ENCODE measurements at places on chromosomes 6 and 20.

DNA sequence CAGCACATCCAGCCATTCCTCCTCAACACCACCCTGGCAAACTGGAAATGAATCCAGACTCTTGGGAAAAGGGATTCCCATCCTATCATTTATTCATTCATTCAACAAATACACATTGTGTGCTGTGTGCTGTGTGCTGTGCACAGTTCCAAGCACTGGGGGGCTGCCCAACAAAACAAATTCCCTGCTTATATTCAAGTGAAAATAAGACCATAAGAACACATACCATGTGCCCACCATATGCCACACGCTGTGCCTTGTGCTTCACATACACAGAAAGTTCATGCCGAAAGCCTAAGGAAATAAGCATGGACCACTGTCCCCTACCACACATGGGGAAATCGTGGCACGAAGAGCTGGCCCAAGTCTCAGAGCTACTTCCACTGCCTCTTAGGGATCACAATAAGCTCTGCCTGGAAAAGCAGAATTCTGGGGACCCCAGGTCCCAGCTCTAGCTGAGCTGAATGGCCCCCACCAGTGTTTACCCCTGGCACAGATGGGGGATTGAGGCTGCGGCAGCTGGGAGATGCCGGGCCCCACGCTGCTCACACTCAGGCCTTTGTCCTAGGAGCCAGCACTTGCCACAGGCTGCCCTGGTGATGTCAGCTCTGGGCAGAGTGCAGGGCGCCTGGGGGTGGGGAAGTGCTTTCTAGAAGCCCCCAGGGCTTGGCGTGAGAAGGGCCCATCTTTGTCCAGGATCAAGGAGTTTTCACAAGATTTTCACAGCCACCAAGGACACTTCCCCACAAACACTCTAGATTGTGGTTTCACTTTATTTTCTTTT, 99.6 kb downstream of the PREX1 start:
- DNase-seq = no peak

- no peak for DNase-seq
Observed at GRCh38 chr6:81623106-81623759, 129.2 kb downstream of the TENT5A start.

DNA sequence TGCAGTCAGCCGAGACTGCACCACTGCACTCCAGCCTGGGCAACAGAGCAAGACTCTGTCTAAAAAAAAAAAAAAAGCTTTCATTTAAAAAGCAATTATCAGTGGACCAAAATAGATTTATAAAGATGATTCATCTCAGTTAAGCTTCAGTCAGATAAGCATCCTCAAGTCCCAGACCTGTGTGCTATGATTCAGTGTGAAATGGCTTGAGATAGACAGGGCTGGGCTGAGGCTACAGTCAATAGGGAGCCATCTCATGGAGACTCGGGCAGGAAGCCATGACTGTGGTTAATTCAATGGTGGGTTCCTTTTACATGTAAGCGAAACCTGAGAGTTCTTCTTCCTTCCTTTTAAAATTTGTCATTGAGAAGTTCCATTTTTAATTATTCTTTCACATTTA, 276.0 kb downstream of the TFAP2A start:
- DNase-seq = no peak

DNA sequence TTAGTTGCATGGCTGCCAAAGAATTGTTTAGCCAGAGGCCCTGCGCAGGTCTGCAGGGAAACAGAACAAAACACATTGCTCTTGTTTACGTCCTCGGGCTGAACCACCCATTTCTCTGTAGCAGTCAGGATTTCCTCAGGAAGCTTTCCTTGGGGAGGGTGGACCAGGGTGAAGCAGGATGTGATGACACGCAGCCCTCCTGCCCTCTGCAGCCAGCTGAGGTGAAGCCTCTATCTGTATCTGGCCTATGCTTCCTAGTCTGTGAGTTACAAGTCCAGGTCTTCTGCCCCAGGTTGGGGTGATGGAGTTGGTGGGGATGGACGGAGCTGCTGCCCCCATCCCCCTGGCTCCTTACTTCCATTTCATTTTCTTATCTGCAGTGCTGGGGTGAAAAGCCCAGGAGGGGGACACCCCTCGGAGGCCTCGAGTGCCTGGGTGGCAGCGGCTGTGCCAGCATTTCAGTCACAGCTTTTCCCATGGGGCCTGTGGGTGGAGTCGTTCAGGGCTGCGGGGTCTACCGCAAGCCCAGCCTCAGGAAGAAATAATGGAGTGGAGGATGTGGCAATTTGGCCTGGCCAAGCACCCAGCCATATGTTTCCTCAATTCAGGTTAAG, 24.9 kb downstream of the SASH1 start:
- no peak for DNase-seq

GRCh38 chr20:50310673-50311051, 120.0 kb downstream of the CEBPB start:
- no peak for DNase-seq

- DNase-seq = no peak
Observed at GRCh38 chr6:151340219-151340978, 51.0 kb downstream of the ZBTB2 start.

DNA sequence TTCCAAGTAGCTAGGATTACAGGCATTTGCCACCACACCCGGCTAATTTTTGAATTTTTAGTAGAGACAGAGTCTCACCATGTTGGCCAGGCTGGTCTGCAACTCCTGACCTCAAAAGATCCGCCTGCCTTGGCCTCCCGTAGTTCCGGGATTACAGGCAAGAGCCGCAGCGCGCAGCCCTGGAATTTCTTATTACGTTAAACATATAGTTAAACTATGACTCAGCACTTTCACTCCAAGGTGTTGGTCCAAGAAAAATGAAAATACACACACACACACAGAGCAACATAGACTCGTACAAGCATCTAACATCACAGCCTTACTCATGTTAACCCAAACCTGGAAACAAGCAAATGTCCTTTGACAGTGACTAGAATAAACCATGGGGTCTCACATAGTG, 663.9 kb downstream of the PRKN start:
- DNase-seq = no peak

GRCh38 chr6:88764081-88764480, 199.3 kb downstream of the RNGTT start:
- DNase-seq = no peak

DNA sequence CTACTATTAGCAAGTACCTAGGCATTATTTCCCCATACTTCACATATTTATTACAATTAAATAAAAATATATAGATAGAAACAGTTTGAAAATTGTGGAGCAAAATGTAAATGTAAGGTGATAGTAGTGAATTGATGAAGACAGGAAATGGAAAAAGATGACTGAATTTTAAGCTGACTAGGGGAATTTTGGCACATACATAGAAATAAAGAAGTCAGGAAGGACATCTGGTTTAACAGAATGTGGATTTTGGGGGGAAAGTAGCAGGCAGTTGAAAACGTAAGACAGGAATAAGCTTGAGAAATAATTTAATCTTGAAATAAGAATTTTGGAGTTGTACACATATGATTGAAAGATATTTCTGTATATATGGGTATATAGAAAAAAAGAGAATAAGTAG, 701.7 kb upstream of the CITED2 start:
- no peak for DNase-seq

DNA sequence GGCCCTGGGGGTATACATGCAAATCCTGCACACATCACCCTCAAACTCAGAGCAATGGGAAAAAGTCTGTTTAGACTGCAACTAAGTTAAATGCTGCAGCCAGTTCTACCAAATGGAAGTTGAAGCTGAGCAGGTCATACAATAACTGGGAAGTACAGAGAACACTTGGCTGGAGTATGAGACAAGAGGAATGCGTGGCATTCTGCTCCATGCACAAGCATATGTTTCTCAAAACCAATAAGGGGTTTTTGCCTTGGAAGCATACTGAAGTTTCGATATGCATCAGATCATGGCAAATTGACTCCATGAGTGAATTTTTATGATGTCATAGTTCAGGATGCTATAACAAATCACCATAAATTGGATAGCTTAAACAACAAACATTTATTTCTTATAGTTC, 193.8 kb downstream of the COL12A1 start:
- DNase-seq = no peak

DNA sequence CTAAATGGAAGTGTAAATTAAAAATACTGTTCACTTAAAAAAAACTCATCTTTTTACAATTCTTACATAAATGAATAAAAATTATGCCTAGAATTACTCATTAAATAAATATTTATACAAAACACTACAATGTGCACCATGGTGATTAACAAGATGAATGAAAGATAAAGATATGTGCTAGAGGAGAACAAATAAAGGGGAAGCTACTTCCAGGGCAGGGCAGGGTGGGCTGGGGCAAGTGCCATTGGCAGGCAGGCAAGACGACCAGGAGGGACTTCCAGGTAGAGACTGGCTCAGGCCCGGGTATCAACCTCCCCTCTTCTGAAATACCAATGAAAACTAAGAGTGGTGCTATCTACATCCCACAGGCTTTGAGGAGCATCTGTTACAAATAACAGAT, 20.4 kb downstream of the PREP start:
- no peak for DNase-seq

DNA sequence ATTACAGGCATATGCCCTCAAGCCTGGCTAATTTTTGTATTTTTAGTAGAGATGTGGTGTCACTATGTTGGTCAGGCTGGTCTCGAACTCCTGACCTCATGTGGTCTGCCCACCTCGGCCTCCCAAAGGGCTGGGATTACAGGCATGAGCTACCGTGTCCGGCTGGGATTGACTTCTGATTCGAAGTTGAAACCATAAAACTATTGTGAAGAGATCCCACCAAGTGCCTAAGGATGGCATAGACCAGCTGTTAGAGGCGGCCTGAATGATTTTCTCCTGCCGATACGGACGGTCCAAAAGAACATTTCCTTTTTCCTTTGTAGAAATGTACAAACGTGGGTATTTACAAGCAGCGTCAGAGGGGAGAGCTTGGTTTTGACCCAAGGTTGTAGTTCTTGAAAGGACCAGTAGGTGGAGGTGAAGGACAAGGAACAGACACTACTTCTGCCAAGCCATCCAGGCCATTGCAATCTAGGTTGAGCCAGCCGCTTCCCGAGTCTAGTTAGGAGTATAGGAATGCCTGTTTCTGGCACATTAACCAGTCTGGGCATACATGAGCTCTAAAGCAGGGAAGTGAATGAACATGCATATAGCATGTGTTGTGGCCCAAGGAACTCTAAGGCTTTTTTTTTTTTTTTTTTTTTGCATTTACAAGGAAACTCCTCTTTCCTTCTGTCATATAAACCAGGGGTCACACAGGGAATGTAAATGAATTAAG, 29.0 kb downstream of the MOCS3 start:
- DNase-seq = peak; percentile 69

DNA sequence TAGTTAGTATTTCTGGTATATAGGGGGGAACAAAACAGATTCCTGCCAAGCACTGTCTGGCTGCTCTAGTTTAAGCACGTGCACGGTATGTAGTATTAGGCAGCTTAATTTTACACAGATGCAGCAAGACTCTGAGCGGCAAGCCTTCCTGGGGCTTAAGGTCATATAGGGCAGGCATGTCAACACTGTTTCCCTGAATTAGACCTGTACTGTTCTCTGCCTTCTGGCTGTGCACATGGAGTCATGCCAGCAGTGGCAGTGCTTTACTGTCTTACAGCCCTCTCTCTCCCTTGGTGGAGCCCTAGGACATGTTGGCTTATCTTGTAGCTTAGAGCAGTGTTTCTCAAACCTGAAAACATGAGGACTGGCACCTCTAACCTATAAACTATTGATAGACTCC, 56.6 kb downstream of the PHF20 start:
- no peak for DNase-seq

- no peak for DNase-seq
Observed at GRCh38 chr20:8367689-8368088, 235.6 kb downstream of the PLCB1 start.

DNA sequence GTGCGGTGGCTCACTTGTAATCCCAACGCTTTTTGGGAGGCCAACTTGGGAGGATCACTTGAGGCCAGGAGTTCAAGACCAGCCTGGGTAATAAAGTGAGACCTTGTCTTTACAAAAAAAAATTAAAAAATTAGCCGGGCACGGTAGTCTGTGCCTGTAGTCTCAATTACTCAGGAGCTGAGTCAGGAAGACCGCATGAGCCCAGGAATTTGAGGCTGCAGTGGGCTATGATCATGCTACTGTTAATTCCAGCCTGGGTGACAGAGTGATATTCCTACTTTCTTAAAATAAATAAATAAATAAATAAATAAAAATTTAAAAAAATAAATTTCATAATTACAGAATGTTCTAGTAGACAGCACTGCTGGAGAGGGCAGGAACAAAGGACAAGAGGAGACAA, 62.4 kb downstream of the DST start:
- no peak for DNase-seq

DNA sequence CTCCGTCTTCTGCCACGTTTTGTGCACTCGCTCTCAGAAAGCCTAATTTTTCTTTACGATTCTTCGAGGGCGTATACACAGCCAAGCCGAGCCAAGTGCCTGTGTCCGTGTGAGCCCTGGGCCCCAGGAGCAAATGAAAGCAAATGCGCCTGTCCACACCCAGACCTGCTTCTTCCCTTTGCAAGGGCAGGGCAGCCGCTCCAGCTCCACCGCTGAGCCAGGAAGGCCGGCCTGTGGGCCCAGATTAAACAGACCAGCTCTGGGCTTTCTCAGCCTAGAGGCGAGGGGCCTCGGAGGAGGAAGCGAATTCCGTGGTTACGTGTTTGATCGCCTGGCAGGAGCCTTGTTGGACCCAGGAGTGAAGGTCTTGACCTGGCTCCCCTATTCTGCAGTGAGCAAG, 184.6 kb downstream of the SMOC2 start:
- no peak for DNase-seq

- no peak for DNase-seq
Observed at GRCh38 chr20:61636531-61637116, 384.6 kb downstream of the CDH4 start.

DNA sequence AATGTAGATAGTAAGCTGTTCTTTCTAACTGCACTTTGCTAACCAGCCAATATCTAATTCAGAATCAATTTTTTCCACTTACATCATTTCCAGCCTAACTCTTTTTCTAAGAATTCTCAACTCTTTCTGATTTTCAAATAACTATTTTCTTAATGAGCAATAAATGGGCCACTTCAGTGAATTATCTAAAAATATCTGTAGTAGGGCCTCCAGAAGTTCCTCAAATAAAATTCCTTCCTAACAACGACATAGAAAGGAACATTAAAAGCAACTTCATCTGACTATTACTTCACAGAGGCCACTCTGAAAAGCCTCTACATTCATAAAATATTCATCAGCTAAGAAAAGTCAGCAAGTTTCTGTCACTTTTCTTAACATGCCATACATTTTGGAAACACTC, 4.8 kb downstream of the COL12A1 start:
- DNase-seq = no peak

DNA sequence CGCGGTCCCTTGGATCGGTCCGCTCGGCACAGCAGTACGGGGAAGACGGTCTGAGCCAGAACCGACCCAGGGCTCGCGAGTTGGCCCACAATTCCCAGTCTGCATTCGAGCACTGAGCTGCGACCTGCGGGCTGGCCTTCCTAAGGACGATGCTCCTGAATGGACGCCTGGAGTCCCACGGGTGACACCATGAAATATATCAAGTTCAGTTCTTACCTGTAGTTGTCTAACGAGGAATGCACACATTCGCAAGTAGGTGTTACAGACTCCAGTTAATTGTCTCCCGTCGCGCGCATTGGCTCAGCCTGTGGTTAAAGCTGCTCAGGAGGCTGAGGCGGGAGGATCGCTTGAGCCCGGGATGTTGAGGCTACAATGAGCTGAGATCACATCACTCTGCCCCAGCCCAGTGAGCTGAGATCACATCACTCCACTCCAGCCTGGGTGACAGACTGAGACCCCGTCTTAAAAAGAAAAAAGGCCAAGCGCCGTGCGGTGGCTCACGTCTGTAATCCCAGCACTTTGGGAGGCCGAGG, 802 bp downstream of the PEX7 start:
- no peak for DNase-seq

GRCh38 chr6:149014631-149015534, 268.1 kb downstream of the UST start:
- DNase-seq = no peak

Measured in GM04504 (cell line).